ENCODE measurements at places on chromosomes 5 and 9.

GRCh38 chr5:154444556-154445421, 1.0 kb upstream of the SAP30L start:
- DNase-seq, result peak; percentile 20

- no peak for DNase-seq
These were observed 65.5 kb upstream of the LIFR start for GRCh38 chr5:38621840-38622437.

- no peak for DNase-seq
These were observed 202.8 kb downstream of the MLLT3 start for GRCh38 chr9:20419533-20419932.

- DNase-seq, result no peak
These were observed 60.5 kb downstream of the ZFAND5 start for GRCh38 chr9:72304538-72304937.

GRCh38 chr5:164214698-164215097, 709.3 kb downstream of the MAT2B start:
- DNase-seq, result no peak

- DNase-seq, result no peak
These were observed 302.0 kb downstream of the NFIB start for GRCh38 chr9:14011799-14012560.

DNA sequence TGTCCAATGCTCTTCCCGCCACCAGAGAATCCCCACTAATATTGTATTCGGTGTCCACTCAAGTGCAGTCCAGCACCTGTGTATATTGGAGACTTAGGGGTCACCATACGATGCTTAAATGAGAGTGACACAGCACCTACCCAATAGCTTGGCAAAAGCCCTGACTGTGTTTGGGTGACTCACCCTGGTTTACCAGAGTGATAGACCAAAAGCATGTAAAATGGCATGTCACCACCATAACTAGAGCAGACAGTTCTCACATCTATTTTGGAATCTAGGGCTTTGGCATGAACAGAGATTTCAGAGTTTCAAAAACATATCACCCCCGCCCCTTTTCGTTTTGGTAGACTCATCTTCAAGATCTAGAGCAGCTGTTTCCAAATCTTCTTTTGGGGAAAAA, 217.3 kb upstream of the RASEF start:
- peak; percentile 87 for DNase-seq

DNA sequence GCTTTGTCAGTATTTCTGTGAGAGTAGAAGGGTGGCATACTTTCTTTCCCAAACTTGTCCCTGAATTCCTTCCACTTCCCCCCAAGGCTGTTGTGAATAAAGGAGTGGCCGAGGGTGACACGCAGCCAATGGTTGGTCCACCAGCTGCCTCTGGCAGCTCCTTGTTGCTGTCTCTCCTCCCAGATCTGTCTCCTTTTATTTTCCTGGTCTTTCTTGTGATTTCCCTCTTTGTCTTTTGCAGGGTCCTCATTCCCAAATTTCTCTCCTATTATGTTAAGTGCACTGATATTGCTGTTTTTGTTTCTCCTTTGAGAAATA, 137.5 kb upstream of the HMHB1 start:
- DNase-seq, result no peak

DNA sequence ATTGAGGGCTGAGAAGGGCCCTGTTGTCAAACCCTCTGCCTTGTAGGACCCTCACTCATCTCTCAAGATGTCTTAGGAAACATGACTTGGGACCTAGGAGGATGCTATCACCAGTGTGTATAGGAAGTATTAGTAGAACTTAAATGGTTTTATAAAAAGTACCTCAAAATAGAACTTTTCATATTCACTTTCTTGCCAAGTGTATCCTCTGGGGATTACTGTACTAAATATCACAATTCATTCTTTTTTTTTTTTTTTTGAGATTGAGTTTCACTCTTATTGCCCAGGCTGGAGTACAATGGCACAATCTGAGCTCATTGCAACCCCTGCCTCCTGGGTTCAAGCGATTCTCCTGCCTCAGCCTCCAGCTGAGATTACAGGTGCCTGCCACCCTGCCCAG, 56.2 kb downstream of the ARHGEF28 start:
- DNase-seq, result no peak

DNA sequence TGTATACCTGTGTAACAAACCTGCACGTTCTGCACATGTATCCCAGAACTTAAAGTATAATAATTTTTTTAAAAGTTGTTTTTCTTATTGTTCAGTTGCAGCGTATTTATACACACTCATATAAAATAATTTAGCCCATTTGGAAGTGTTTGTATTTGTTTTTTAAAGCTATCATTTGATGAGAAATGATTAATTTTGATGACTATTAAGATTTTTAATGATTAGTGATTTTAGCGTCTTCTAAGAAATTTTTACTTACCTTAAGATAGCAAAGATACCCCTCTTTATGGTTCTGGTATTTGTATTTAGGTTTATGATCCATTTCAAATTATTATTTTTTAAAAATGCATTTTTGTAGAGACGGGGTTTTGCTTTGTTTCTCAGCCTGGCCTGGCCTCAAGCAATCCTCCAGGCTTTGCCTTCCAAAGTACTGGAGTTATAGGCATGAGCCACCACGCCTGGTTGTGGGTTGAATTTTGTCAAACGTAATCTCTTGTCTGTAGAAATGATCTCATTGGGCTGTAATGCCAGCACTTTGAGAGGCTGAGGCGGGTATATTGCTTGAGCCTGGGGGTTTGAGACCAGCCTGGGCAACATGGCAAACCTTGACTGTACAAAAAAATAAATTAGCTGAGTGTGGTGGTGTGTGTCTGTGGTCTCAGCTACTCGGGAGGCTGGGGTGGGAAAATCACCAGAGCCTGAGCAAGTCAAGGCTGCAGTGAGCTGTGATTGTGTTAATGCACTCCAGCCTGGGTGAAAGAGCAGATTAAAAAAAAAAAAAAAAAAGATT, 26.9 kb downstream of the CSNK1G3 start:
- DNase-seq, result peak; percentile 26

DNA sequence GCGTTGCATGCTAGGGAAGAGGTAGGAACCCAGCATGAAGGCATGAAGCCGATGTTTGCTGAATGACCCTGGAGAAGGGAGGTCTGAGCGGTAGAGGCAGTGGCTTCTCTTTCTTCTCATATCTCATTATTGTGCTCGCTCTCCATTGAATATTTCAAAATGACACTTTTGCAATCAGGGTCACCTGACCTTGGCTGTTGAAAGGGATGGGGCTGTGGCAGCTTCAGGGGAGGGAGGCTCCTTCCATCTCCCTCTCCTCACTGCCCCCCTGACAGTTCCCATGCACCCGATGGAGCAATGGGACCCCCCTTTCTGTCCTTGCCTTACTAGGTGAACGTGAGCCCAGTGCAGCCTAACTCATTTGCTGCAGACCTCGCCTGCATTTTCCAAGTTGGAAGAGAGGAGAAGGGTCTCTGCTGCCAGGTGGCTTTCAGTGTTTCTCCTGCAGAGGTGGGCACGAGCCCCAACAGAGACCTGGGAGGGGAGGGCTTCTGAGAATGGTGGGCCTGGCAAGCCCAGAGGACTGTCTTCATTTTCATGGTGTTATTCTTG, 17.9 kb downstream of the STC2 start:
- no peak for DNase-seq

DNA sequence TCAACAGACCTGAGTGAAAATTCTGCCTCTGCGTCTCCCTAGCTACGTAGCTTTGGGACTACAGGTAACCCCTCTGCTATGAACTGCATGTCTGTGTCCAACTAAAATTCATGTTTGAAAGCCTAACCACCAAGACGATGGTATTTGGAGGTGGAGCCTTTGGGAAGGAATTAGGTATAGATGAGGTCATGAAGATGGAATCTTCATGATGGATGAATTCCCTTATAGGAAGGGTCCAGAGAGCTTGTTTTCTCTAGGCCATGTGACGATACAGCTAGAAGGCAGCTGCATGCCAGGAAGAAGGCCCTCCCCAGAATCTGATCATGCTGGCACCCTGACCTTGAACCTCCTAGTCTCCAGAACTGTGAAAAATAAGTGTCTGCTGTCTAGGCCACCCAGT, 296.4 kb downstream of the SLIT3 start:
- DNase-seq, result no peak

DNA sequence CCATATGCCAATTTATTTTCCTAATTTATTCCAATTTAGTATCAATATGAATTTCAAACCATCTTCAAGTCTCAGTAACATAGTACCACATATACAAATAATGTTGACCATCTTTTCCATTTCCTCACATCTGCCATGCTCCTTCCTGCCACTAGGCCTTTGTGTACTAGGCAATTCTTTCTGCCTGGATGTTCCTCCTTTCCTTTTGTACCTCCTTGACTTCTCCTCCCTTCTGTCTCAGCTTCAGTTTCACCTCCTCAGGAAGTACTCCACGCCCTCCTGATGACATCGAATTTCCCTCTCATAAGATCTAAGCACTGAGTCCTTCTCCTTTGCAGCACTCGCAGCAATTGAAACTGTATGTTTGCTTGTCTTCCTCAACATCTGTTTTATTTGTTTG, 53.9 kb downstream of the MEF2C start:
- peak; percentile 3 for DNase-seq

All from M059J (cell line).